ENCODE measurements at places on chromosomes 1 and 21.

- no peak for DNase-seq
Observed at GRCh38 chr1:51156752-51157151, 54.7 kb downstream of the C1orf185 start.

- no peak for DNase-seq
Observed at GRCh38 chr1:114609026-114609425, 27.6 kb upstream of the BCAS2 start.

DNA sequence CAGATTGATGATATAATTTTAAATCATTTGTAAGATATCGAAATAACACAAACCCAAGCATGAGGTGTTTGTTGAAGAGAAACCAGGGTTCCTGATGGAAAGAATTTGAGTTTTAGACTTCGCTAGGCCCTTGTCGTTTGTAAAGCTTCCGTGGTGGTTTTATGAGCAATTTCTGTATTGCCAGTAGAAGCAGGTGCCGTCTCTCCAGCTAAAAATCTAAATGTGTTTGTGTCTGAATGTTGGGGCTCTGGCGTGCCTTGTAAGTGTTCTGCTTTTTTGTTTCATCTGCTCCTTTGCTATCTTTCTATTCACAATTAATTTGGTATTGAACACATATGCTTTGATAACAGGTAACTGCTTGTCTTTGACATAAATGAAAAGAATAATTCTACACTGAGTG, 27.5 kb downstream of the CHRM3 start:
- no peak for DNase-seq

- no peak for DNase-seq
Observed at GRCh38 chr1:40226192-40226591, 21.5 kb upstream of the TMCO2 start.

DNA sequence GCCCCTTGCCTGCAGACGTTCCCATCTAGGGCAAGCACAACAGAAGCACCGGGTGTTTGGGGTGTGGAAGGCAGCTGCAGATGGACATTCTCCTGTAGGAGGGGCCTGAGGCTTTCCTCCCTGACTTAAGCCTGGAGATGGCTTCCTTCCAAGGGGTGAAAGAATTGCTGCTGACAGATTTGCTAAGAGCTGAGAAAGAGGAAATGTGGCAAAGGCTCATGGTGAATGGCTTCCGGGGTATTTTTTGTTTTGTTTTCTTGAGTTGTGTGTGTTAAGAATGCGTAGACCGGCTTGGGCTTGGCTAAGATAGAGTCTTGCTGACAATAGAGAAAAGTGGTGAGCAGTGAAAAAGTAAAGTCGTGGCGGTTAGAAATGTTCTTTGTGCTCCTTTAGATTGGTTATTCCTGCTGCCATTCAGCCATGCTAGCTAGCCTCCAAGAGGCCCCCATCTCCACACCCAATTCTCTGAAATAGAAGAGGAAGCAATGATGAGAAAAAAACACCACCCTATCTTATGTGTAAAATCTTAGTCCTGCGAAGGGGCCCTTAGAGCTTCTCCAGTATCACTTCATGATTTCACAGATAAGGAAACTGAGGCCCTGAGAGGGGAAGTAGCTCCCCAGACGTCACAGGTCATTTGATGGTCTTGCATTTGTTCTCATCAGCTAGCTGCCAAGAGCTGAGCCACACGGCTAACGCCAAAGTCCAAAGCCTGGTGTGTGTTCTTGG, 36.9 kb downstream of the EIF2D start:
- DNase-seq = no peak

DNA sequence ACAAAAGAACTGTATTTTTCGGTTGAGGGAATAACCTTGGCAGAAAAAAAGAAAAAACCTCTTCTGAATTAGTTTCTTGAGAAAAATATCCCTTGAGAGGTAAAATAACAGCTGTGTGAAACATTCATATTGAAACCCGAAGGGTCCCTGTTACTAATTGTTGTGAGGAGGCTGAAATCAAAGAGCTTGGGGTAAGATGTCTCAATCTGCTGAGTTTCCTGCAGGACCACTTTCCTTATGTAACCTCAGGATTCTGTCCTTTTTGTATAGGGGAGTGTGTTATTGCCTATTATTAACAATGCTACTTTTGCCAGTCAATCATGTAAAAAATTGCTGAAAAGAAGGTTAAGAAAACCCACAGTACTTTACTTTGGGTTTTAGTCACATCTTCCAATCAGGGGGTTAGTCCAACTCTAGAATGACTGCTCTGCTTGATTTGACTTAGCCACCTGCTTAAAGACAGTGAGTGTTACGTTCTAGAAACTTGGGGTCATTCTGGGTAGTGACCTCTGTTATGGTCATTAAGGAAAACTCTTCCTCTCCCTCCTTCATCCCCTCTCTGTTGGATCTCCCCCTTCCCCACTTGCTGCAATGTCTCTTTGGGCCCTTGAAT, 138.8 kb downstream of the GIPC2 start:
- DNase-seq = no peak

- DNase-seq = no peak
Observed at GRCh38 chr1:208892147-208892546, 648.0 kb upstream of the PLXNA2 start.

GRCh38 chr1:204025917-204026707, 46.8 kb upstream of the SOX13 start:
- no peak for DNase-seq

DNA sequence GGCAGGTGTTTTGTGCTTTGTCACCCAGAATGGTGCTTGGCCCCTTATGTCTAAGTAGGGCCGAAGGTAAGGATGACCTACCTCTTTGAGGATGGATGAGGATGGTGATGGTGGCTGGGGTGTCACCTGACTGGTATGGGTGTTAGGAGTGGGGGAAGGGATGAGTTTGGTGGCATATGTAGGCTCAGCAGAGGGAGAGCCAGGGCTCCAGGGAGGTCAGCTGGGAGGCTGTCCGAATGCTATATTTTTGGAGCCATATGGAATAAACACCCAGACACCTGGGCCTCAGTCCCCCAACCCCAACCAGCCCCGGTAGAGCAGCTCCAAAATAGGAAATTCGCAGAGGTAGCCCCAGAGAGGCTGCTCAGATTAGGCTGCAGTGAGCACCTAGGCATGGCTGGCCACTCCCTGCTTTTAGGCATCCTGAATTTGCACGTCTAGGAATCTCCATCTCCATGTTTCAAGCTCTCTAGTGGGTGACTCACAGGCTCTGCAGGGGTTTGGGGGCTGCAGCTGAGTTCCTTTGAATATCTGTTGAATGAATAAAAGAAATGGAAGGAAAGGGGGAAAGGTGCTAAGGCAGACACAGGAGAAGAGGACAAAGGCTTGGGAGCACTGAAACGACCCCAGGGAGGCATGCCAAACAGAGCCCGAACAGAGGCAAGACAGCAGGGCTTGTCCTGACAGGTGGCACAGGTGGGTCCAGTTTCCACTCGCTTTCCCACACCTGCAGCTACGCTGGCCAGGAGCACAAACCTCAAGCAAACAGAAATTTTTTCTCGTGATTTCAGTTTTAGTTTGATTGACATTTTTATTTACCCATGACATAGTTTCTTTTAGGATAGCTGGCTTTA, 135.3 kb upstream of the EDN2 start:
- no peak for DNase-seq

GRCh38 chr21:32140604-32141317, 138.1 kb downstream of the MIS18A start:
- DNase-seq = no peak

DNA sequence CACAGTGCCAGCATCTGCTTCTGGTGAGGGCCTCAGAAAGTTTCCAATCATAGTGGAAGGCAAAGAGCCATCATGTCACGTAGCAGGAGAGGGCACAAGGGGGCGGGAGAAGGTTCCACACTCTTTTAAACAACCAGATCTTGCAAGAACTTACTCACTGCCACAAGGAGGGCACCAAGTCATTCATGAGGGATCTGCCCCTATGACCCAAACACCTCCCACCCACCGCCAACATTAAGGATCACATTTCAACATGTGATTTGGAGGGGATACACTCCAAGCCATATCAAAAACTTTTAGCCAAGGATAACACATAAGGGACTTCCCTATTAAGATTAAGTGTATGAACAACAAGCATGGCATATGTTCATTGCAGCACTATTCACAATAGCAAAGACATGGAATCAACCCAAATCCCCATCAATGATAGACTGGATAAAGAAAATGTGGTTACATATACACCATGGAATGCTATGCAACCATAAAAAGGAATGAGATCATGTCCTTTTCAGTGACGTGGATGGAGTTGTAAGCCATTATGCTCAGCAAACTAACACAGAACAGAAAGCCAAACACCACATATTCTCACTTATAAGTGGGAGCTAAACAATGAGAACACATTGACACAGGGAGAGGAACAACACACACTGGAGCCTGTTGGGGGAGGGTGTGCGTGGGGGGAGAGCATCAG, 19.9 kb upstream of the SLC35F3 start:
- no peak for DNase-seq

- no peak for DNase-seq
Observed at GRCh38 chr1:91345395-91346005, 59.1 kb downstream of the HFM1 start.

DNA sequence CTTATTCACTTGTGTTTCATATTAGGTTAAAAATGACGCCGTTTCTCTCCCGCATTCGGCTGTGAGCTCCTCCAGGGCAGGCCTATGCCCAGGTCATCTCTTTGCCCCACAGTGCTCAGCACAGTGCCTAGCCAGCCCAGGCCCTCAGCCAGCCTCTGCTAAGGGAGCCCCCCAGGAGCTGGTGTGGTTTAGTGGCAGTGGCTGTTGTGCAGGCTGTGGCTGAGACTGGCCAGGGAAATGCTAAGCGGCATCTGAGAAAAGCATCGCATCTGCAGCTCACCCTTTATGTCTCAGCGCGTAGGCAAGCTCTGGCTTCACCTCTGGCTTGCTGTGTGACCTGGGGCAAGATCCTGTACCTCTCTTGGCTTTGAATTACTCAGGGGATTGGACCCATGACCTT, 275.1 kb downstream of the TRABD2B start:
- DNase-seq = no peak

GRCh38 chr1:67830928-67831830, 2.1 kb downstream of the GNG12 start:
- DNase-seq = no peak

- DNase-seq = no peak
Observed at GRCh38 chr1:117392771-117393170, 25.5 kb downstream of the MAN1A2 start.

DNA sequence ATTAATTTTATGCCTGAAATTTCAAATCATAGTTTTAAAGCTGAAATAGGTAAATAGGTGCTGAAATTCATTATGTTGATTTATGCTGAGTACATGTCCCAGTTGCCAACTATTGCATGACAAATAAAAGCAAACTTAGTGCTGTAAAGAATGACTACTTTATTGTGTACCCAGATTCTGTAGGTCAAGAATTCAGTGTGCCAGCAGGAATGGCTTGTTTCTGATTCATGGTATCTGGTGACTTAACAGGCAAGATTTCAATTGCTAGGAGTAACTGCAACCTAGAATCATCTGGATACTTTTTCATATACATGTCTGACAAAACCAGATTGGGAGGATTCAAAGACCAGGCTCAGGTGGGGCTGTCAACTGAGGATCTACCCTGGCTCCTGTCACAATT, 678.4 kb upstream of the ADAMTS5 start:
- no peak for DNase-seq

DNA sequence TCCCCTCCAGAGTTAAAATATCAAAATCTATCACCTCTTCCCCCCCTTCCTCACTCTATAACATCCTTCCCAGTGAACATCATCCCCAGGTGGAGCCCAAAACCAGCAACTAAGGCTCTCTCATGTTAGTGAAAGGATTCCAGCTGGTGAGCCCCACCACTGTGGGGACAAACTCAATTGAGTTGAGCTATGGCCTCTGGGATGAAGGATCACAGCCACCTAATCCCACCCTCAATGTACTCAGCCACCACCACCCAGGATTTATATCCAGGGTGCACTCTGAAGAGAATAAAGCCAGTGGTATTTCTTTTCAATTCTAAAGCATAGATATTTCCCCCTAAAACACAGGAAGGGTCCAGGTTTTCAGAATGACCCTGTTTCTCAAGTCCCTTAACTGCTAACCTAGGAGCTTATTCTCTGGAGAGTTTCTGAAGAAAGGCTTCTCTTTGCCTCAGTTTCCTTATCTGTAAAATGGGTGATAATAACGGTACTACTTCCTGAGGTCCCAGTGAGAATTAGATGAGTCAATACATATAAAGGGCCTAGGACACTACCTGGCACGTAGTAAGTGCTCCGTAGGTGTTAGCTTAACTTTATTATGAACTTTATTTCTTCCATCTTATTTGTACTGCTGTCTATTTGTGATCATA, 15.6 kb upstream of the BOLA1 start:
- DNase-seq = no peak

- DNase-seq = no peak
Observed at GRCh38 chr1:11930571-11931445, 3.7 kb upstream of the PLOD1 start.

DNA sequence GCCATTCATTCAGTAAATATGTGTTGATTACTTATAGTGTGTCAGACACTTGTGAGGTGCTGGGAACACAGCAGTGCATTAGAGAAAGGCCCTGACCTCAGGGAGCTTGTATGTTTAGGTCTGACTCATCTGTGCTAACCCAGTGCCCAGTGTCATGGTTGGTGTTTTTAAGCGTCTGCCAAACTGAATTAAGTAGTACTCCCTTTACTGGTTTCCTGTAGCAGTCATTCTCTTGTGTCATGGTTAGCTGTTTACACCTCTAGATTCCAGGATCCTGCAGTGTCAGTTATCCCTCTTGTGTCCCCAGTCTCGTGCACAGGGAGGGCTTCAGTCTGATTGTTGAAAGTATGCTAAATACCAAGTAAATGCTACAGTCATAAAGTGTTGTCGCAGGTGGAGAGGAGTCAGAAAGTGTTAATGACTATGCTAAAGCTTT, 14.2 kb downstream of the UCK2 start:
- DNase-seq = no peak

DNA sequence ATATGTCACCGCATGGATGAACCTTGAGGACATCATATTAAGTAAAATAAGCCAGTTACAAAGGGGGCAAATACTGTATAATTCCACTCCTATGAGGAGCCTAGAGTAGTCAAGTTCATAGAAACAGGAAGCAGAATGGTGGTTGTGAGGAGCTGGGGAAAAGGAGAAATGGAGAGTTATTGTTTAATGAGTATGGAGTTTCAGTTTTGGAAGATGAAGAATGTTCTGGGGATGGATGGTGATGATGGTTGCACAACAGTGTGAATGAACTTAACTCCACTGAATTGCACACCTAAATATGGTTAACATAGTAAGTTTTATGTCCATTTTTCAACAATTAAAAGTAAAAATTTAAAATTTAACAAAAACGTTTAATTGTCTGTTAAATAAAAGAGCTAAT, 220.9 kb upstream of the JUN start:
- no peak for DNase-seq

GRCh38 chr1:94675373-94675772, 133.8 kb upstream of the F3 start:
- DNase-seq = no peak

GRCh38 chr1:211588711-211589110, 9.8 kb upstream of the SLC30A1 start:
- no peak for DNase-seq
